ENCODE measurements at places on chromosomes 7 and 10.

- no peak for DNase-seq
These were observed 307.3 kb downstream of the CAMK1D start for GRCh38 chr10:12656518-12657142.

DNA sequence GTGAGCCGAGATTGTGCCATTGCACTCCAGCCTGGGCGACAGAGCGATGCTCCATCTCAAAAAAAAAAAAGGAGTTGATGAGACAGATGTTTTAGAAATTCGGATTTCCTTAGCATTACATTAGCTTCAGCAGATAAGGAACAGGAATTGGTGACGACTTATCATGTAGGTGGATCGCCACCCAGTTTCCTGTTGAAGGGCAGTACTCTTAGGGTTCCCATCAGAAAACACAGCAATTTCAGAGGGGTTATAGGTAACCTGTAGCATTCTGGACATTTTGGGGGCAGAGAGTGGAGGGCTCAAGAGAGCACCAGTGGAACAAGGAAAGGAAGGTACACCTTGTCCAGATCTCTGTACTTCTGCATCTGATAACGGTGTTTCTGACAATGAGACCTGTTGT lies 146.4 kb upstream of the NOBOX start:
- no peak for DNase-seq

DNA sequence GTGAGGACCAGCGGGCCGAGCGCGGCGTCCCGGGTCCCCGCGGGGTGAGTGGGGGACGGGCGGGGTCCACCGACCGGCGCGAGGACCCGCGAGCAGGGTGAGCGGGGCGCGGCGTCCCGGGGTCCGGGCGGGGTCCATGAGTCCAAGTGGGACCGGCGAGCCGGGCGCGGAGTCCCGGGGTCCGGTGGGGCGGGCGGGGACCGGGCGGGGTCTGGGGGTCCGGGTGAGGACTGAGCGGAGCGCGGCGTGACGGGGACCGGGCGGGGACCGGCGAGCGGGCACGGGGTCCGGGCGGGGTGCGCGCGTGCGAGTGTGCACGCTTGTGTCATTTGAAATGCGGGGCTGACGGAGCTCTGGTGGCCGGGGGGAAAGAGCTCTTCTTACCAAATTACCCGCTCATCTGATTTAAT lies 765 bp downstream of the CELF2 start:
- DNase-seq, result no peak

DNA sequence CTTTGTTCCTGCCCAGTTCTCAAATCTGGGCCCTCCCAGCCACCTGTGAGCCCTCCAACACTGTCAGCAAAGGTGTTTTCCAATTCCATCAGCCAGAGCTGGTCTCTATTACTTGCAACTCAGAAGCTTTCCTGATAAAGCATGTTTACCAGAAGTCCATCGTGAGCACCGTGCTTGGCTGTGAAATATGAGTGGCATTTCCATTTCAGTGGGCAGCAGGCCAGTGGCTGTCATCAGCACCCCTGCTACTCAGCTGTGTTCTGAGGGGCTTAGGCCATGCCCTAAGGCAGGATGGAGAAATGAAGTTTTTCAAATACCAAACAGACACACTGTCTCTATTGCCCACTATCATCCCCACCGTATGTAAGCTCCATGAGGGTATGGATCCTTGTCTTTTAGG lies 12.7 kb upstream of the BNIP3 start:
- DNase-seq, result no peak

DNA sequence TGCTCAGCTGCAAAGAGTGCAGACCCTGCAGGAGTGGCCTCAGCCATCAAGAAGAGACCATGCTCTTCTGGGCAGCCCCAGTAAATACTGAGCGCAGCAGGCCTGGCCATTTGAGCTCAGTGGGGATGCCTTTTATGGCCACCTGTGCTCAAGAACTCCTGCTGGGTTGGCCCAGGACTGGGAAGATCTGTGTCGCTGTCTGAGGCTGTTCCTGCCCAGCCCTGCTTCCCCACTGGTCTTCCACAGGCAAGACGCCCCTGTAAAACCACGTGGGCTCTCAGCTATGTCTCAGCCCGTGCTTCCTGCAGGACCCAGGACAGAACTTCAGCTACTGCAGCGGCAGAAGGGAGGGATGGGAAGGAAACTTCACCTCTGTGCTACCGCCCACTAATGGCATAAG lies 10.5 kb upstream of the PPIF start:
- no peak for DNase-seq

DNA sequence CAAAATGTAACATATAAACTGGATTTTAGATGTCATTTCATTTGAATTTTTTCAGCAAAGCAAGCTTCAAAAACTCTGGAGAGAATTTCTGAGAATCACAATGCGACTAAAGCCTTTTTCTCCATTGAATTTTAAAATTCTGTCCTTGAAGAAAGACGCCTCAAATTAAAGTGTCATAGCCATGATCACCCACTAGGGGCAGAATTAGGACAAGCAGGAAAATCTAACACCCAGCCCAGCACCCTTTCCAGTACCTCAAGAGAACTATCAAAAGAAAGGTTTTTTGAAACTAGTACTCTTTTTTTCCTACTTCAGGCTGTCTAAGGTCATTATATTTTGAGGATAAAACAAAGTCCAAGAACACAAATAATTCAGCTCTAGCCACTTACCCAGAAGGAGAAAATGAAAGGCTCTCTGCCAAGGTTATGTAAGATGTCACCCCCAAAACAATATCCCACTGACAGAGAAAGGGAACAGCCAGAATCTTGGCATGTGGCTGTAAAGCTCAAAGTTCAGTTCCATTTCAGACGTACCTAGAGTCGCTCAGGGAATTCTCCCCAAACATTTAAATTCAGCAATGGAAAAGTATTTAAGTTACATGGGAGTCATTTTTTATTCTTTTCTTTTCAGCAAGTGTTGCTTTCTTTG lies 299.4 kb downstream of the SNX13 start:
- no peak for DNase-seq

- DNase-seq, result no peak
These were observed 20.0 kb downstream of the LRRD1 start for GRCh38 chr7:92158660-92159575.

DNA sequence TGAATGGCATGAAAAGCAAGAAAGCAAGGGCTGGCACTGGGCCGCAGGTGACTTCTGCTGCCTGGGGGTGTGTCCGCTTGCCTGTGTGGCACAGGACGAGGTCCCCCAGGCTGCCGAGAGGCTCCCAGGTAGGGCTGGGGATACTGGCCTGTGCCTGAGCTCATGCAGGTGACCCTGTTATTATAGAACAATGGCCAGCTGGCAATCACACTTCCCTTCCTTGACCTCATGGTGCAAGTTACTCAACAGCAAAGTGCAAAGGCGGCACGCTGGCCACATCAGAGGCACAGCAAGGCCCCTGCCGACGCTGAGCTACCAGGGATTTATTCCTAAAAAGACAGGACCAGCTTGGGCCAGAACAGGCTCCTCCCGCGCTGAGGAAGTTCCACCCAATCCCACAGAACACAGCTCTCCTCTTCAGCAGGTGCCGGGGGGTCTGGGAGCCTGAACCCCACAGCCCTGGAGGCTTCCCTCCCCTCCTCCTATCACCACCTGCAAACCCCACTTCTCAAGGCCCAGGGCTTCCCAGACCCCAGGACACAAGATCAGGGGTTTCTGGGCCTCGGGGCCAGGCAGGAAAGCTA lies 1.4 kb upstream of the ADAM8 start:
- no peak for DNase-seq

Measured in GM12891 (cell line).